ENCODE measurements at places on chromosomes 5 and 9.

DNA sequence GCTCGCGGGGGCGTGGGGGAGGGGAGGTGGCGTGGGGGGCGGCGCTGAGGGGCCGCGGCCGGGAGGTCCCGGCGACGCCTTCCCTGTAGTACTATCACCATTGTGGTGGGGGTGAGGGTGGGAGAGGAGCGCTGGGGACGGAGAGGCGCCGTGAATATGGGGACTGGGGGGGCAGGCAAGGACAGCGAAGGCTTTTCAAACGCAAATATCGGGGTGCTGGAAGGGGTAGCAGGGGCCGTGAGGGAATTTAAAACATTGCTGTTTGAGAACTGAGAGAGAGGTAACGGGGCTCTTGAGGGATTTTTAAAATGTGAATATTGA lies 427 bp downstream of the RBM27 start:
- no peak for DNase-seq

DNA sequence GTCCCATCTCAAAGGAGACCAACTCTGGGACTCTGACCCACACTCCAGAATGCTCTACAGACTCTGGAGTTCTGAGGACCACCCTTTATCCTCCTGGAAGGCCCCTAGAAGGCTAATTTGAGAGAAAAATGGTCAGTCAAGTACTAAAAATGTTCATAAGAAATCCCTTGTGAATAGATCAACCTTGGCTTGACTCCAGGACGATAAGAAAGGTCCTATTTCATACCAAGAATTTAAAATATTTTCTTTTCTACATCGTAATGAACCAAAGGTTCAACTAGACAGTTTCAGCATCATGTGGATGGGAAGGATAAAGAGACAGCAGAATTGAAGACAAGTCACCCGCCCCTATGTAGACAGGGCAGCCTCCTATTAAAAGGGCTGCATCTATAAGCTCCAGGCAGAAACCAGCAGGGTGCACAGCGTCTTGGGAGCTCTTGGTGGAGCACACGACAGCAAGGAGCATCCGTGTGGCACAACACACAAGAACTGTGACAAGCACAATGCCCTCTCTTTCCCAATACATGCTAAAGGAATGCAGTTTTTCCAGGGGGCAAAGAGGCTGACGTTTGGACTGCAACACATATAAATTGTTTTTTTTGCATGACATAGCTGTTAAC lies 38.3 kb downstream of the RASEF start:
- no peak for DNase-seq

DNA sequence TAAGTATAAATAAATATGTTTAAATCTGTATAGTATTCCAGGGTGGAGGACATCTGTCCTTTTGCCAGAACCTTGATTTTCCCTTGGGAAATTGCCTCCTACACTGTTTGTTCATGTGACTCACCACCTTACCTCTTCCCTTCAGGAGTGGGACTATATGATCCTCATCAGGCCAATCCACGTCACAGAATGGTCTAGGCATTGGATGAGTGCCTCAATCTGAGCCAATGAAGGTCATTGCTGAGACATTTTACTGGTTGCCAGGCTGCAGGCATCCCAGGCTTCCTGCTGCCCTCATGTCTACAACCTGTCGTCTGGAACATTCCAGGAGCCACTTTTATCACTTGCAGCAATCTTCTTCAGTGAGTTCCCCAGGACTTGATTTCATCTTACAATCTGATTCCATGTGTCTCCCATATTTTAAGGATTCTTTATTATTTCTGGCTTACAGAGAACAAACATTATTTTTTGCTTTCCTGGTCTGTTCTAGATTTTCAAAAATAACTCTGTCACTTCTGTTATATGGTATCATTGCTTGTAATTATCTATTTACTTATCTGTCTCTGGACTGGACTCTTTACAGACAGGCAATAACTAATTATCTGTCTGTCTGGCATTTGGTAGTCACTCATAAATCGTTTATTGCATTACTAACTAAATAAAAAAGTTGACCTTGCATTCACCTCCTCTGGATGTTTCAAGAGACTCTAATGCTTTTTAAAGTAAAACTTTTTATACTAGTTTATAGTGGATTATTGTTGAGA lies 107.3 kb upstream of the APC start:
- DNase-seq = no peak

- DNase-seq = no peak
Measured at GRCh38 chr9:115275753-115276152, 157.8 kb upstream of the TNC start.

Data from NCI-H510A treated with DMSO at 0.1 percent for 48 hours (cell line).